NCI-H345 (cell line): ENCODE measurements at places on chromosomes 5 and 9.
A peak's percentile ranks its signal among the peaks of the same experiment; 100 is the strongest.

DNA sequence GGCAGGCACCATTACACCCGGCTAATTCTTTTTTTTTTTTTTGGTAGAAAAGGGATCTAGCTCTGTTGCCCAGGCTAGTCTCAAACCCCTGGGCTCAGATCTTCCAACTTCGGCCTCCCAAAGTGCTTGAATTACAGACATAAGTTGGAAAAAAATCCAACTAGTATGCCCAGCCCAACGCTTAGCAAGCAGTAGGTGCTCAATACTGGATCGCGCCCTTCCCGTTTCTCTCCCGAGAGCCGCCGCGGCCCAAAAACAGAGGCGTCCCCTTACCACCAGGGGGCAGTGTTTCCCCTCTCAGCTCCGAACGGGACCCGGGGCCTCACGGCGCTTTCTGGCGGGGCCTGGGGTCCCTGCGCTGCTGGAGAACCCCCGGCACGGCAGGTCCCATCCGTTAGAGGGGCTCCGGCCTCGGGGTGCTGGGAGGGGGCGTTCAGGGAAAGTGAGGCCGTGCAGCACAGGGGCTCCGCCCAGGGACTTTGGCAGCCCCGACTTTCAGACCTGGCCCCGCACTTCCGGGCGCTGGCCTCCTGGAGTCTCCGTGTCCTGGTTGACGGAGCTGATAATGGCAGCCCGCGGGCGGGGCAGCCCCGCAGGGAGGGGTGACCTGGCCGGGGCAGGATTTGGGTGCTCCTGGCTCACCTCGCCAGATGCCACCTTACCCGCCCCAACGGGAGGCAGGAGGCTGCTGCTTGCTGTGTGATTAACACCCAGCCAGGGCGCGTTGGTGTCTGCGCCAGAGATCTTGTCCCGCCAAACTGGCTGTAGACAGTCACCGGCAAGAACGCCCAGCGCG lies 15.2 kb downstream of the PTGES start:
- peak; percentile 83 for DNase-seq

DNA sequence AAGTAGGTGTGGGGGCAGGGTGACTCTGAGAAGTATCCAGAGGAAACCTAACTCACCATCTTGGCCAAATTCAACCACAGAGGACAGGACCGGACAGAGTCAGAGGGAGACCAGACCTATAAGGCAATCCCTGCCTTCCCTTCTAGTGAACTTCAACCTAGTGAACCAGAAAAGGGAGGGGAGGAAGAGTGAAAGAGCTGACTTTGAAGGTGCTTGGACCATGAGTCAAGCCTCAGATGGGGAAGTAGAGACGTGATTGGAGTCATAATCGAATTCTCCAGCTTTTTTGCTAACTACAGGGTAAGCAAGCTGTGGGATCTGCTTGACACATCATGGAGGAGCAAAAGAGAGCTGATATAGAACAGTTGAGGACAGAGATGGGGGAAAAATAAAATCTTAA lies 18.8 kb upstream of the KIF2A start:
- DNase-seq, result no peak

- no peak for DNase-seq
Observed at GRCh38 chr5:78586251-78586650, 62.3 kb downstream of the LHFPL2 start.

DNA sequence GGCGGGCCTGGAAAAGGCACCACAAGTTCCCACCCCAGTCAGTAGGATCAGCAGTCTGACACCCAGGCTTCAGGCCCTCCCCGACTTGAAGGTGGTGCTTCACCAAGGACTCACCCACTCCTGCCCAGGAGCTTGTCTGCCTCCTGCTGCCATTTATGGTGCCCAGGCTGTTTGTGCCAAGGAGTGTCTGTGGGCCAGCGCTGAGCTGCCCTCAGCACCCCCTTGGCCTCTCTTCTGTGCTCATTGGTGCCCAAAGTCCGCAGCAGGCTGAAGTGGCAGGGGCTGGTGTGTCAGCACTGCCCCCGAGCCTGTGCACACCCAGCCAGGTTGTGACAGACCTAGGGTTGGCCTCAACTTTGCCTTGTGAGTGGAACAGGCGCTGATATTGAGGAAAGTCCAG lies 23.5 kb downstream of the JMY start:
- no peak for DNase-seq

GRCh38 chr9:111691672-111692329 lies 30.4 kb downstream of the GNG10 start:
- no peak for DNase-seq

GRCh38 chr9:104386425-104387069 lies 117.5 kb upstream of the OR13F1 start:
- peak; percentile 48 for DNase-seq

DNA sequence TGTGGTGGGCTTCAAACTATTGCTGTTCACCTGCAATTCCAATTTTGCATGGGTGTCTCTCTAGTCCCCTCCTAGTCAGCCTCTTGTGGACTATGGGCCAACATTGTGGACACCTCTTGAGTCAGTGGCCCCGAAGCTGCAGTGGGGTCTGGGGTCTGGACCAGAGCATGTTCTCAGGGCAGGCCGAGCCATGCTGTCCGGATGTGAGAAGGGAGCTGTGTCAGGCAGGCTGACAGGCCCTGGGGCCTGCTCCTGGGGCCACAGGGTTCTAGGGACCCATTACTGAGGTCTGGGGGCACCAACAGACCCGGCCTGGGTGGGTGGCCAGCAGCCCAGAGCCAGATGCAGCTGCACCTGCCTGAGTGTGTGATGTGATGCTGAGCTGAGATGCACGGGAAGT lies 16.5 kb upstream of the IRX4 start:
- DNase-seq, result no peak

- no peak for DNase-seq
Observed at GRCh38 chr5:138695781-138696180, 57.4 kb upstream of the CTNNA1 start.

DNA sequence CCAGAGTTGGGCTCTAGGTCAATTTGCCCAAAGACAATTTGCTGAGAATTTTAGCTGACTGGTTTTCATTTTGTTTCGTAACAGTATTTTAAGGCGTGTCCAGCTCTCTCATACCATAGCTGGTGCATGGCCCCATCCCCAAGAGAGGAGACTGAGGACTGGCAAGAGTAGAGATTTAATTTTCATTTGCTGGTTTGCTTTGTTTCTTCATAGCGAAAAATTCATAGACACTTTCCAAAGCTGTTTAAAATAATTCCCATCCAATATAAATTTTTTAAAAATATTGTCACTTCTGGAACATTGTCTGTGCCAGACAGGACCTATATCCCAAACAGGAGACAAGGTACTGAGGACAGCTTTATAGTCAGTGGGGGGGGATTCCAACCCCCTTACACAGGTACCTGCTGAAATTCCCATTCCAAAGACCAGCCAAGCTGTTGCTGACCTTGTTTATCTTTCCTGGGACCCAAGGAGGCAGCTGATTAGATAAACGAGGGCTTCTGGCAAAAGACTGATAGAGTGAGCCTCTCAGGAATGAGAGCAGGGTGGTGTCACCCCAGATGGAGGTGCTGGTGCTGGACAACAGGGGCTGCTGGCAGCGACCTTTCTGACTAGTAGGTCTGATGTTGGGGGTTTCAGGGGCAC lies 6.8 kb upstream of the ANGPTL2 start:
- no peak for DNase-seq

- DNase-seq, result no peak
Observed at GRCh38 chr5:158874343-158874742, 225.4 kb downstream of the EBF1 start.

DNA sequence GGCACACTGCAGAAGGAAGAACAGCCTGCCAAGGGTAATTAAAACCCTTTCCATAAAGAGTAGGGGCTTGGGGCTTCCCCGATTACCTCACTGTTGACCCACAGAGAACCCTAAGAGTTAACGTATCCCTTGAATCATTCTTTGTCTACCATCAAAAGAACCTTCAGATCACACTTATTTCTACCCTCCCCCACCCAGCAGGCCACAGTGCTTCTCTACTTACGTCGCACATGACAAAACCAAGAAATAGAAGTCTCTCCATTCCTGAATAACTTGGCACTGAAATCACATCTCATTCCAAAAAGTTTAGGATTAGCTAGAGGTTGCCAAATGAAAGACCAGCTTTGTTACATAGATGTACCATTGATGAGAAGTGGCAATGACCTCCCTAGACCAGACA lies 268.7 kb upstream of the GAS1 start:
- no peak for DNase-seq

DNA sequence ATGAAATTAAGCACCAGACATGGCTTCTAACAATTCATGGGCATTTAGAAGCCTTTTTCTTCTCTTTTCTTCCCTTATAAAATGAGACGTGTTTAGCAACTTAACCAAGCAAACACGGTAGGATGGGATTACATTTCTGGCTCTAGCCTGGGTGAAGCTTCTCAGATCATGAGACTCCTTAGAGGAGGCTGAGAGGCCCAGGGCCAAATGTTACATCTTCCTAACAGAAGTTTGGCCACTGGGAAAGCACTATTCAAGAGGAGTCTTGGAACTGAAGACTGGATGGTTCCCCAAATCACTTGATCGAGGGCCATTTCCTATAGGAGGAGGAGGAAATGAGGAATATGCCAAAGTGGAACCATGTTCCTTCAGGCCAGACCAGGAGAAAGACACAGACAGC lies 1.9 kb downstream of the GABRP start:
- no peak for DNase-seq

- no peak for DNase-seq
Observed at GRCh38 chr5:137201876-137202275, 297.2 kb downstream of the SPOCK1 start.
